Spleen (tissue), 13 donors: ENCODE measurements at places on chromosomes 7 and 10.

GRCh38 chr10:8444630-8445029 lies 390.1 kb downstream of the GATA3 start:
- DNase-seq: no peak

GRCh38 chr10:48242171-48242904 lies 32.2 kb downstream of the FRMPD2 start:
- DNase-seq: no peak

DNA sequence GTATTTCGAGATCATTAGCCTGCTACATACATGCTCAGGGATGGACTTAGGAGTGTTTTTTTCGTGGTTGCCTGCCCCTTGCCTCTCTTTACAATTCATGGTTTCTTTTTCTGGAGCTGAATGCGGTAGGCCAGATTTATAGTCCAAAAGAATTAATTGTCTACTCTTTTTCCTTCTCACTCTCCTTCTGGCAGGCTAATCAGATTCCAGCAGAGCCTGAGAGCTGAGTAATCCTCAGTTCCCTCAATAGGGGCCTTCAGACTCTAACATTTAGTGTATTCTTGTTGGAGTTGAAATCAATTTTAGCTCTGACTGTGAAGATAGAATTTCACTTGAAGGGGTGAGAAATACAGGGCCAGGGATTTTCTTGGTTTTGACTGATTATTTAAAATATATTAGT lies 16.4 kb downstream of the SORCS3 start:
- no peak for DNase-seq

DNA sequence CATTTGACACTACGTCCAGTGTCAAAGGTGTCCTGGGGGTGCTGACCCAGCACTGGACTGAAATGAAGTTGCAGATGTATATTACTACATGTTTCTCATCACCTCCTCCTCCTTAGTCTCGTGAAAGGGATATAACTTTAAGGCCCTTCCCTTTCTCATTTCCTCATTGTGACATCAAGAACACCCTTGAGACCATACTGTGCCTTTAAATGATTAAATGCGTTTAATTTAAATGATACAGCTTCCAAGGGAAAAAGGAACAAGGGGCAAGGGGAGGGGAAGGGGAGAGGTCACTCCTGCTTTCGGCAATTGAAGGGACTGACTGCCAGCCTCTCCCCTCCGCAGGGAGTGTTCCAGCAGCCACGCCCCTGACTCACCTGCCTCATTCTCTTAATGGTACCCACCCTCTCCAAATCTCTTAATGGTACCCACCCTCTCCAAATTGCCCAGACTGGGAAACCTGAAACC lies 80.5 kb upstream of the KMT2E start:
- DNase-seq: no peak

DNA sequence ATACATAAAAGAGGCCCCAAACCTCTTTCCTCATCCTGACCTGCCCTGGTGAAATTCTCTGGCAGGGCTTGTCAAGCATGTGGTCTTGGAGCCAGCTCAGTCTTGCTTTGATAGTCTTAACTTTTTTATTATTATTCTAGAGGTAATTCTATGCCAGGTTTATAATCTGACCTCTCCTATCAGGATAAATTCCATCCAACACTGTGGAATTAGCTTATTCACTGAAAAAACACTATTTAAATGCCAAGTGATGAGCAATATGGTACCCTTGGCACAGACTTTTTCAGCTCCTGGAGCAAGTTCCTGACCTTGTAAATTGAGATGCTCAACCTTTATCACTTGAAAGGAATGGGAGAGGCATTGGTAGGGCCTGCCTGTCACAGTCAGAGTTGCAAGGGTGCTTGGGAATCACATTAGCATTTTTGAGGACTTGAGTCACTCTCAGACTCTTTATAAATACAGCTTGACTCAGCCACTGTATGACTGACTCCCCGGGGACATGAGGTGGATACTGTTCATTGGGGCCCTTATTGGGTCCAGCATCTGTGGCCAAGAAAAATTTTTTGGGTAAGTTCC lies at the start of gene CPA4:
Gene CPA4 (plus strand): TSS at position 480 of the 576 bp plus-strand sequence. CDS start 20 bp downstream, at position 500.
- DNase-seq: no peak

DNA sequence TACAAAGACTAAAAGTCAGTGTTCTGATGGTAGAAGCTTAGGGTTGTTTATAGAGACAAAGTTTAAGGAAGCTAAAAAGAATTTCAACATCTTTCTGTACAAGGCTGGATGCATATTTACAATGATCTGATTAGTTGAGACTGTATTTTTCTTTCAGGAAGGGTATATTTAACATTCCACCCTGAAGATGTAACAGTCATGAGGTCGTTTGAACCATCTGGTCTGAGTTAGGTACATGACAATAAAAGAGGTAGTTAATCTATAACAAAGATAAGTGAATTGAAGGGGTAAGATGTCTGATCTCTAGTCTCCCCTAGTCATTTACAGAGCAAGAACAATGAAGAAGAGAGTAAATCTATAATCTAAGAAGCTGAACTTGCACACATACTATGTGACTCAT lies 821.2 kb downstream of the CNTNAP2 start:
- DNase-seq: no peak

- DNase-seq: no peak
Measured at GRCh38 chr10:8060010-8060703, 5.7 kb downstream of the GATA3 start.

DNA sequence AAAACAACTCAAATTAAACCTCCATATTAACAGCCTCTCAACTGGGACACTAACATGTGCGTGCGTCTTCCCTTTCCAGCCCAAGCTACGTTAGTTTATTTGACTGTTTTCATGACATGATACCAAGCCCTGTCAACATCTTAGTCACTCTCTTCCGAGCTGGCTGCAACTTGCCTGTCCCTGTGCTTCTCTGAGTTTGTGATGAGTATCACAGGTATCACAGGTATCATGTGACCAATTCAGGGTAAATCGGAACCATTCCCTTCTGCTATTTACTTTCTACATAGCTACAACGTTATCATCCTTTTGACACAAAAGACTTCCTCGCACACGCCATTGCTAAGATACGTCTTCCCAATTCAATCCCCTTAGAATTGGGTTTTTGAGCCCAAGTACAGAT lies 70.2 kb downstream of the CAV1 start:
- no peak for DNase-seq

DNA sequence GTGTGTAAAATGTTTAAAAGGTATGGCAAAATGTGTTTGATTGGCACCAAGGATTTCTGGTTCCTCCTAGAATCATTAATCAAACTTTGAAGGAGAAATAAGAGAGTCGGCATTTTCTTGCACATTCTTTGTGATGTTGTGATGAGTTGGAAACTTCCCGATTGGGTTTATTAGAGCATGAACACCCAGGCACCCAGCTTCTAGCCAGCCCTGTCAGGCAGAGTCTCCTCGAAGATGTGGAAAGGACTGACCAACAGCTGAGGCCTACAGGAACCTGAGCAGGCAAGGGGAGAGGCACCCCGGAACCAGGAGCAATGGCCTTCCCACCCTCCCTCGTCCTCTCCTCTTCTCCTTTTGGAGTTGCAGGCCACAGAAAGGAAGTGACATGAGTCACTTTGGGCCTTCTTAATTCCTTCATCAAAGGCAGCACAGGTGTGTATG lies 68.7 kb downstream of the EGFR start:
- no peak for DNase-seq

DNA sequence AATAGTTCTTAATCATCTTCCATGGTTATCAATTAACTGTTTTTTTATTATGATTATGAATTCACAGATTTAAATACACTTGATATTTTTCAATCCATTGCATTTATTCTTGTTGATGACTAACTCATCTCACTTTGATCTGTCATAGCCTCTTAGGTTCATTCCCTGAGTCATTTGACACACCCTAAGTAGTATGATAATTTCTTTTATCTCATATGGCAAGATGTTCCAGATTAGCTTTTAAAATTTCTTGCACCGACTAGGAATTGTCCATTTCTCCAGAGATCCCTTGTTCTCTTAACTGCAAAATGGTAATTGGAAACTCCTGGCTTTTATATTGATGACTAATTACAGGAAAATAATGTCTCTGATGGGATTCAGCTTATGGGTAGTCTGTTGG lies 87.6 kb upstream of the CCDC6 start:
- DNase-seq: no peak

DNA sequence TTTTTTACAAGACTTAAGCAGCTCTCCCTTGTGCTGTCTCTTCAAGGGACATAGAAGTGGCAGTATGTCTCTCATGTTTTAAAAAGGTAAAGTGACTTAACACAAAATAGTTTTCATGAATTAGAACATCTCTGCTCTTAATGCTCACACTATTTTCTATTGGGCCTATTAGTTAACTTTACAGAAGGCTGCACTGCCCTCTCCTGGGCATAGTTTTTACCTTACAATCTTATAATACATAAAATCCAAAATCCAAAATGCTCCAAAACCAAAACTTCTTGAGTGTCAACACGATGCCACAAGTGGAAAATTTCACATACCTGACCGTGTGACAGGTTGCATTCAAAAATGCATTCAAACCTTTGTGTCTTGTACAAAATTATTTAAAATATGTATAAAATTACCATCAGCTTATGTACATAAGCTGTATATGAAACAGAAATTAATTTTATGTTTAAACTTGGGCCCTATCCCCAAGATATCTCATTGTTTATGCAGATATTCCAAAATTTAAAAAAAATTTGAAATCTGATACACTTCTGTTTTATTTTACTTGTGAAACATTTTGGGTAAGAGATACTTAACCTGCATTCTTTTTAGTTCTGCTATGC lies 25.8 kb downstream of the TES start:
- no peak for DNase-seq

DNA sequence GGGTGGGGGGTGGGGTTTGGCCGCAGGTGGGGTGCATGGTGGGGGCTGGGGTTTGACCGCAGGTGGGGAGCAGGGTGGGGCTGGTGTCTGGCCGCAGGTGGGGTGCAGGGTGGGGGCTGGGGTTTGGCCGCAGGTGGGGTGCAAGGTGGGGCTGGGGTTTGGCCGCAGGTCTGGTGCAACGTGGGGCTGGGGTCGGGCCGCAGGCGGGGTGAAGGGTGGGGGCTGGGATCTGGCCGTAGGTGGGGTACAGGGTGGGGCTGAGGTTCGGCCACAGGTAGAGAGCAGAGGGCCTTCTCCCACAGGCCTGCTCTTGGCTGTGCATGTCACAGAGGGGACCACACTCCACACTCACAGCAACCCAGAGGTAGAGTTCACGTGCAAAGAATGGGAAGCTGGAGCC lies 586.6 kb downstream of the PTPRN2 start:
- no peak for DNase-seq

DNA sequence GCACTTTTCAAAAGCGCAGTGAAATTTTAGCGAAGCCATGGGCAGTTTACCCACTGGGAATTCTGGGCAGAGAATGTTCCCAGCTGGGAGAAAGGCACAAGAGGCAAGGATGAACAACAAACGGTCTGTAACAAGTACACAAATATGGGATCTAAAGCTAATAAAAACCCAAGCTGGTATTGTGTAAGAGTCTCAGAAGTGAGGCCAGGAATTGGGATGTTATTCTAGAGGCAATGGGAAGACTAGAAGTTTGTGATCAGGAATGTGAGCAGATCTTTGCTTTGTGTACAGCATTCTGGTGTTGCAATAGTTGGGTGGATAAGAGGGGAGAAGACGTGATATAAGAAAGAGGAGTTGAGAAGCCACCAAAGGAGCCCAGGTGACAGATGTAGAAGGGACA lies 15.0 kb downstream of the FZD9 start:
- no peak for DNase-seq

GRCh38 chr7:46220066-46220630 lies 299.1 kb upstream of the IGFBP3 start:
- no peak for DNase-seq

GRCh38 chr7:157397731-157398691 lies 61.2 kb downstream of the DNAJB6 start:
- no peak for DNase-seq

DNA sequence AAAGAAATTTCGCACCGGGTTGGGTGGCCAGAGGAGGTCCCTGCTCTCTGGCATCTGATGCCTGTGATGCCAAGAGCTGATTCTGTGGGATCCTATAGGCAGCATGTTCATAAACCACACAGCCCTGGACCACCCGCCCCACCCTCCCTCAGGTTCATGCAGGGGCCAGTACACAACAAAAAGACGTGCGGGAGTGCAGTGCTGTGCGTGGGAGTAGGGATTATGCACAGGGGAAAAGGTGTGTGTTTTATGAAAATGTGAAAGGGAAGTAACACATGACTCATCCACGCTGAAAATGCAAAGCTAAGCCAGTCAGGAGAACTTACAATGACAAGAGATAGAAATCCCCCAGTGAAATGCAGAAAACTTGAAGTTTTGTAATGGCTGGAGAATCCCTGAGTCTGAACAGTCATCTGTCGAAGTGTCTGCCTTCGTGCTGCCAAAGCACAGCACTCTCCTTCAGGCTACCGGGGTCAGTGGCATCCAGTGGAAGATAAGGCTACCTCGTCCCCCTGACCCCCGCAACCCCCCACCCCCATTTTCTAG lies 1.1 kb downstream of the KIAA1217 start:
- no peak for DNase-seq

GRCh38 chr10:132322586-132323048 lies 9.4 kb upstream of the LRRC27 start:
- no peak for DNase-seq

DNA sequence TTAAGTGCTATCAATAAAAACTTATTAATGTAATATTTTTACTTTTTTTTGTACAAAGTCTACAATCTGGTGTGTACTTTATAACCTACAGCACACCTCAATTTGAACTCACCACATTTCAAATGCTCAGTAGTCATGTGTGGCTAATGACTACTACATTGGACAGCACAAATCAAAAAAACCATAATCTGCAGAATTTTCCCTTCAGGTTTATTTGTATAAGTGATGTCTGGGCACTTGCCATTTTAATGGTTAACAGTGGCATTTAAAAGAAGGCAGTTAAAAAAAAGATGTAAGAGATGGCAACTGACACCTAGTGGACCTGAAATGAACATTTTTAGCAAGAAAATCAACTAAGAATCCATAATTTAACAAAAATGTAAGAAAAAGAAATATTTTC lies 124.6 kb upstream of the NRBF2 start:
- no peak for DNase-seq

DNA sequence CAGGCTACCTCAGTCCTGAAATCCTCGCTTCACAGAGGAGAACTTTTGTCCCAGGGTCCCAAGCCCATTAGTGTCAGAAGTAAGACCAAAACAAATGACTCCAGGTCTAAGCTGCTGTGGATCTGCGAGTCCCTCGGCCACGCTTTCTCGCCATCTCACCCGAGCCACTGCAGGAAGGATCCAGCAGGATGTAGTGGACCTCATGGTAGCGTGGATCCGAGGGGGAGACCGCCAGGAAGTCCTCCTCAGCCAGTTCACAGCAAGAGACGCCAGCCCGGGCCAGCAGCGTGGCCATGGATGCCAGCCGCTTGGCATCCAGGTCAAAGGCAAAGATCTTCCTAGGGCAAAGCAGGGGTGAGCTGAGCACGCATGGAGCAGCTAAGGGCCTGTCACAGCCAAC lies 4.6 kb downstream of the NSUN5 start:
- no peak for DNase-seq

- DNase-seq: no peak
Measured at GRCh38 chr7:33497051-33497450, 367.7 kb downstream of the BBS9 start.

DNA sequence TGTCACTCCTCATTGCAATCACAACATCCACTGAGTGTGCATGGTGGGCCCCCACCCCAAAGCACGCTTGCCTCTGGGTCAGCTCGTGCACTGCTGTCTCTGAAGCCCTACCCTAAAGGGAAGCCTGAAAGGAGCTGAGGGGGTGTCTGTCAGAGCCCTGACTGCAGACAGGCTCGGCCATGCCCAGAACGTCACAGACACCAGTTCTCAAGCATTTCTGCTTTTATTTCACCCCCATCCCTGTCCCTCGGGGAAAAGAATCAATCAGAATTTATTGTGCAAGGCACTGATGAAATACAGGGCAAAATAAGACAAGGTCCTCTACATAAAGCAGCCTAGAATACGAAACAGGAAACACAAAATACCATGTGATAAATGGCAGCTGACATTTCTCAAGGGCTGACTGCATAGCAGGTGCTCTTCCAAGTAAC lies 231.8 kb downstream of the WDR37 start:
- no peak for DNase-seq
